Fibroblast of lung (primary cell): ENCODE measurements at places on chromosomes 1 and 21.

DNA sequence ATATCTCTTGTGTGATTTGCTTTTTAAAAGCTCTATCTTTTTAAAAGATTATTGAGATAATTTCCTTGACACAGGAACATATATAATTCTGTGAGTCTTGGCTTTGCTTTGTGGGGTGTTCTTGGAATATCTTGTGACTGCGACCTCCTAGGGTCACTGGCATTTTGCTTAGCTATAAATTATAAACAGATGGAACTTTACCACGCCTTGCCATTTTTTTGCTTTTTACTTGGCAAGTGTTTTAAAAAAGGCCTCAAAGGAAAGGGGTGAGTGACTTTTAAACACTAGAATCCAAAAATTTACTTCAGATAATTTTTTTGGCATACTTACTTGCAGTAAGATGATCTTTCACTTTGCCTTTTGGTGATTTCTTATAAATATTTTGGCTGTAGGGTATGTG, 43.6 kb downstream of the ALG6 start:
- no peak overlapping the region for H3K27ac ChIP-seq
- H3K36me3 ChIP-seq, result no peaks in the 10 kb centered on the region
- no peaks in the 10 kb centered on the region for H3K27me3 ChIP-seq
- no peak for DNase-seq

DNA sequence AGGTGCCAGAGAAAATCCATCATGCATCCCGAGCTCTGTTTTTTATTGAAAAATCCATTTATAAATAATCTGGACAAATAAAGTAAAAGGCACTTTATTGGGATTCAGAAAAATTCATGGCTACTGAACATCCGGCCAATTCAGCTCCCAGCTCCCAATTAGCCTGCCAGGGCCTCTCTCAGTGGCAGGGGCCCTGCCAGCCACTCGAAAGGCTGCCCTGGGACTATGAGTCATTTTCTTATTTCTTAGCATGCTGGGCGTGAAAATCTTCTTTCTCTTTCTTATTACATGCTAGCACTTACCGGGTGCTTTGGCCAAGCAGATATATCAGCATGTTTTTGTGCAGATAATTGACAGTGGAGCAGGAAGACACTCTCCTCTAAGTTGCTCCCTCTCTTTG, 283.3 kb downstream of the CAMTA1 start:
- no peak overlapping the region for H3K27ac ChIP-seq
- no peaks in the 10 kb centered on the region for H3K36me3 ChIP-seq
- no peaks in the 10 kb centered on the region for H3K4me1 ChIP-seq
- no peak overlapping the region for H3K4me3 ChIP-seq
- H3K27me3 ChIP-seq, result no peaks in the 10 kb centered on the region

- H3K36me3 ChIP-seq, result no peaks in the 10 kb centered on the region
- peak; percentile 4 for DNase-seq
- H3K4me1 ChIP-seq, result no peaks in the 10 kb centered on the region
- no peak within 1 kb of the TSS for H3K4me3 ChIP-seq
Measured at GRCh38 chr1:2801535-2802291, at the start of gene TTC34. Gene TTC34 (minus strand): TSS chr1:2801693. CDS start chr1:2800827, 866 bp downstream.

GRCh38 chr1:45569571-45569961, 14.3 kb upstream of the NASP start:
- no peak overlapping the region for H3K4me3 ChIP-seq
- no peaks in the 10 kb centered on the region for H3K4me1 ChIP-seq
- no peak overlapping the region for H3K27ac ChIP-seq
- DNase-seq, result no peak

DNA sequence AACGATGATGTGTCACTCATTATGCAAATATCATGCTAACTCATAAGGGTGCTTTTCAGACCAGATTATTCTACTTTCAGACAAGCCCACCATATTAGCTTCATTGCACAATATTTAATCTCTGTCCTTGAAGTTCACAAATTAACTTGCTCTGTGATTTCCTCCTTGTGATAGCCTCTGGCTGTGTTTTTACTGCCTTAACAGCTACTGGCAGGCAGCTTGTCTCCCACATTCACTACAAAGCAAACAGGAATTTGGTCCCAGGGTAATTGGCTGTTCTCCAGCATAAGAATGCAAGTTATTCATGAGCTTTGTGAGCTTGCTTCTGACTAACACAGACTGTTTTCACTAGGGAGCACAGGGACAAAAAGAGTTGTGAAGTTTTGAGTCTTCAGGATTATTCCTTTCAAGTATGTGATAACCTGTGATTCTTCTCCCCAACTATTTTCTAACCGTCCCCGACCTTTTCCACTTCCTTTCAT, 87.9 kb upstream of the HMCN1 start:
- H3K27me3 ChIP-seq, result no peaks in the 10 kb centered on the region
- peak; percentile 94 for DNase-seq
- H3K4me3 ChIP-seq, result peak overlapping the region; percentile 18
- H3K36me3 ChIP-seq, result no peaks in the 10 kb centered on the region

GRCh38 chr1:199510314-199510713, 517.2 kb upstream of the NR5A2 start:
- H3K27ac ChIP-seq, result no peak overlapping the region
- H3K4me1 ChIP-seq, result no peaks in the 10 kb centered on the region
- H3K36me3 ChIP-seq, result no peaks in the 10 kb centered on the region

DNA sequence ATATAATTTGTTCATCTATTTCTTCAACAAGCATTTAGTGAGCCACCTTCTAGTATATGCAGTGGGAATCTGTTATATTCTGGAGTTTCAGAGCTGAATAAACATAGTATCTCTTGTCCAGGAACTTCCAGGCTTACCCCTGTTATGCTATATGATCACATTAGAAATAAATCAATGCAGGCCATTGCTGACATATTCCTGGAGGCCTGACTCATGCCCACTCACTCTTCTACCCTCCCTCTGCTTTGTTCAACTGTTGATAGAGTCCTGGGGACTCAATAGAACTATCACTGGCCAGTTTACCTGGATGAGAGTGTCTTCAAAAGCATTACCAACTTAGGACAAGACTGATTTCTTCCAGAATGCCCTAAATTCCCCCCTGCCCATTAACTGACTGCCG, 29.3 kb upstream of the SRSF10 start:
- H3K4me1 ChIP-seq, result no peaks in the 10 kb centered on the region
- H3K27ac ChIP-seq, result no peak overlapping the region
- H3K27me3 ChIP-seq, result no peaks in the 10 kb centered on the region
- DNase-seq, result peak; percentile 72
- H3K4me3 ChIP-seq, result no peak overlapping the region

DNA sequence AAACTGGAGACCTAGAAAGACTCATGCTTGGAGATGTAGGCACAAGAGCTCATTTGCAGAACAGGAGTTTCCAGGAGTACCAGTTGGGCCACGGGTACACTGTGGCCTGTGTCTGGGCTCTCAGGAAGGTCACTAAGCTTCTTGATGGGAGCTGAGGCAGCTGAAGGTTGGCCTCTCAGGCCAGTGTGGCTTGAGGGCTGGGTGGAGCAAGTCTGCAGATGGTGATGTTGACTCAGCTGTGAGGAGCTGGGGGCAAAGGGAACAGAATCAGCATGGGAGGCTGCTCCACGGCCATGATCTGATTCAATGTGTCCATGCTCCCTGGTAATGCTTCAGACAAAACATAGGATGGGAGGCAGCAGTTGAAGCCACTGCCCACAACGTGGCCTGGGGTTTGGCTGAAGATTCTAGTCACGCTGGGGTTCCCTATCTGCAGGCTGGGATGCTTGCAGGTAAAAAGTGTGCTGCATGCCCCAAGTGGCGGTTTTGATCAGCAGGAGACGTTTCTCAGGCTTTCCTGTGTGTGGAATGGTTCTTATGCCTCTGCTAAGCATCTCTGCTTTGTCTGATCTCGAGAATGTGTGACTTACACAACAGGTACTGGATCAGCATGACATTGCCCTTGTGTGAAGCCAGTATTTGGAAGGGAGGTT, 15.4 kb upstream of the TENT5C start:
- no peaks in the 10 kb centered on the region for H3K36me3 ChIP-seq
- no peak overlapping the region for H3K27ac ChIP-seq
- H3K4me3 ChIP-seq, result no peak overlapping the region
- no peak for DNase-seq
- H3K27me3 ChIP-seq, result peaks cover 2% of the 10 kb centered on the region
- no peaks in the 10 kb centered on the region for H3K4me1 ChIP-seq

DNA sequence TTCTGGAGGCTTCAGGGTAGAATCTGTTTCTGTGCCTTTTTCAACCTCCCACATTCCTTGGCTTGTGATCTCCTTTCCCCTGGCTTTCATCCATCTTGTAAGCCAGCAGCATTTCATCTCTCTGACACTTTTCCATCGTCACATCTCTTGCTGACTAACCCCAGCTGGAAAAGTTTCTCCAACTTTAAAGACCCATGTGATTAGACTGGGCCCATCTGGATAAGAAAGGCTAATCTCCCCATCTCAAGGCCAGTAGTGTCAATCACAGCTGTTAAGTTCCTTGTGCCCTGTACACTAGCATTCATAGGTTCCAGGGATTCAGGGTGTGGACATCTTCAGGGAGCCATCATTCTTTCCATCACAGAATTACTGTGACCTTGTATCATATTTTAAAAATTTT, 452.1 kb downstream of the TTLL7 start:
- H3K27me3 ChIP-seq, result no peaks in the 10 kb centered on the region
- no peak overlapping the region for H3K27ac ChIP-seq
- no peaks in the 10 kb centered on the region for H3K4me1 ChIP-seq
- H3K36me3 ChIP-seq, result no peaks in the 10 kb centered on the region

- peaks cover 31% of the 10 kb centered on the region for H3K4me1 ChIP-seq
- H3K27ac ChIP-seq, result peak overlapping the region; percentile 92
- no peak overlapping the region for H3K4me3 ChIP-seq
- peaks cover 4% of the 10 kb centered on the region for H3K36me3 ChIP-seq
- no peaks in the 10 kb centered on the region for H3K27me3 ChIP-seq
Measured at GRCh38 chr1:27298632-27299384, 23.2 kb upstream of the TMEM222 start.

DNA sequence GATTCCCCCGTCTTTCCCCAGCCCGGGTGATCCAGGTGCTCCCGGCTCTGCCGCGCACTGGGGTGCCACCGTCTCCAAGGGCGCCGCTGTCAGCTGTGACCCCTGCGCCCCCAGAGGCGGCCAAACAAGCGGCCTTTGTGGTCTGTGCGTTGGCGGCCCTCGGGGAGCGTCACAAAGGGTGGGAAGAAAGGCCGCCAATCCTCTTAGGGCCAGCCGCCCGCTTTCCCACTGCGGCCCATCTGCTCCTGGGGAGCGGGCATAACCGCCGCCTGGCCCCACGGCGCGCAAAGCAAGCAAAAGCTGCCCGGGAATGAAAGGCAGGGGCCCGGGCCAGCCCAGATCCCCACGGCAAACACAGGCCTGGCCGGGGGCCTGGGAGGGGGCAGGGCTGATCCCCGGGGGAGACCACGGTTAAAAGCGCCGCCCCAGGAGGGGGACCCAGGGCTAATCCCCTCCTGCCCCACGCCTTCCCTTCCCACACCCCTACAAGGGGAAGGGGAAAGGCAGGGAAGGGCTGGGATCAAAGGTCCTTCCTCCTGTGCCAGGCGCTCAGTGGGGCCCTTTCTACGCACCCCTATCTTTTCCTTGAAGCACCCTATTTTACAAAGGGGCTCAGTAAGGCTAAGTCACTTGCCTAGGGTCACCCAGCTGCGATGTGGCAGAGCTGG, 24.0 kb downstream of the C1QB start:
- no peak for DNase-seq
- no peak overlapping the region for H3K27ac ChIP-seq
- H3K4me1 ChIP-seq, result no peaks in the 10 kb centered on the region

GRCh38 chr21:43979654-43980053, 32.5 kb upstream of the TRAPPC10 start:
- no peaks in the 10 kb centered on the region for H3K4me1 ChIP-seq
- no peak overlapping the region for H3K4me3 ChIP-seq
- H3K36me3 ChIP-seq, result no peaks in the 10 kb centered on the region
- H3K27ac ChIP-seq, result no peak overlapping the region
- H3K27me3 ChIP-seq, result no peaks in the 10 kb centered on the region

- no peak overlapping the region for H3K27ac ChIP-seq
- H3K36me3 ChIP-seq, result no peaks in the 10 kb centered on the region
- no peaks in the 10 kb centered on the region for H3K4me1 ChIP-seq
- no peak for DNase-seq
- H3K27me3 ChIP-seq, result no peaks in the 10 kb centered on the region
- no peak overlapping the region for H3K4me3 ChIP-seq
Measured at GRCh38 chr1:235710687-235711086, 61.1 kb upstream of the GNG4 start.

GRCh38 chr1:111938123-111938522, 51.3 kb downstream of the KCND3 start:
- H3K27me3 ChIP-seq, result no peaks in the 10 kb centered on the region
- no peak overlapping the region for H3K27ac ChIP-seq
- no peak for DNase-seq
- no peaks in the 10 kb centered on the region for H3K36me3 ChIP-seq
- no peaks in the 10 kb centered on the region for H3K4me1 ChIP-seq
- no peak overlapping the region for H3K4me3 ChIP-seq

- no peaks in the 10 kb centered on the region for H3K36me3 ChIP-seq
- DNase-seq, result no peak
- H3K4me1 ChIP-seq, result no peaks in the 10 kb centered on the region
- H3K4me3 ChIP-seq, result no peak overlapping the region
- H3K27ac ChIP-seq, result no peak overlapping the region
Measured at GRCh38 chr1:17798799-17799382, 43.8 kb downstream of the ACTL8 start.

DNA sequence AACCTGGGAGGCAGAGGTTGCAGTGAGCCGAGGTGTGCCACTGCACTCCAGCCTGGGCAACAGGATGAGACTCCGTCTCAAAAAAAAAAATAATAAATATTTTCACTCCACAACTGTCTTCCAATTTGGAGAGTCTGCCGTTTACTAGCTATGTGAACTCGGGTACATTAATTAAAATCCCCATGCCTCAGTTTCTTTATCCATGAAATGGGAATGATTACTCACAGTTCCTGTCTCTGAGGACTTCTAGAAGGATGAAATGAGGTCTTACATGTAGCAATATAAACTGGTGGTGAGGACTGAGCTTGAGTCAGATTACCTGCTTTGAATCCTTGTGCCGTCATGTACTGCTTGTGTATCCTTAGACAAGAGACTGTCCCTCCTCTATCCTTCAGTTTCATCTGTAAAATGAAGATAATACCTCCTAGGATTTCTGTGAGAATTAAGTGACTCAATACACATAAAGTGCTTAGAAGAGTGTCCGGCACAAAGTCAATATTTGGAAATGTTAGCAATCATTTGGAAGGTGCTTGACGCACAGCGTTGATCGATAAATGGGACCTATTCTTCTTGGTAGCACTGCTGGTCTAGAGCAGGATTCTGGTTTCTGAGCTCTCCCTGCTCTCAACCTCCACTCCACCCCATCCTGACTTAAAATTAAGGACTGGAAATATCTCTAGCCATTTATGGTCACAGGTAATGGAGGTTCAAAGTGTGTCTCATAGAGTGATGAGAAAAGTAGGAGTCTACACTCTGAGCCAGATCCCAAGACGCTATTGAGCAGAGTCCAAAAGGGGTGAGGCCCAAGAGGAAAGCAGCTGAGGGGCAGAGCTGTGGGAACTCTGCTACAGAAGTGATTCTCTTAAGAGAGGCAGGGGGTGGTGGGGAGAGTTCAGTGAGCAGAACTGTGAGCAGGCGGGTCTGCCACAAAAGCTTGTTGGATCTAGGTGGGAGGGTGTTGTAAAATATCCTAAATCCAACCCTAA, 11.6 kb upstream of the DDI2 start:
- DNase-seq, result no peak
- no peaks in the 10 kb centered on the region for H3K27me3 ChIP-seq
- H3K4me1 ChIP-seq, result no peaks in the 10 kb centered on the region
